ENCODE measurements at places on chromosomes 7 and 10. TPM values are rescaled to one million over a fixed set of nuclear protein-coding genes. Genes with fewer than 3 reads are reported as not detected.

DNA sequence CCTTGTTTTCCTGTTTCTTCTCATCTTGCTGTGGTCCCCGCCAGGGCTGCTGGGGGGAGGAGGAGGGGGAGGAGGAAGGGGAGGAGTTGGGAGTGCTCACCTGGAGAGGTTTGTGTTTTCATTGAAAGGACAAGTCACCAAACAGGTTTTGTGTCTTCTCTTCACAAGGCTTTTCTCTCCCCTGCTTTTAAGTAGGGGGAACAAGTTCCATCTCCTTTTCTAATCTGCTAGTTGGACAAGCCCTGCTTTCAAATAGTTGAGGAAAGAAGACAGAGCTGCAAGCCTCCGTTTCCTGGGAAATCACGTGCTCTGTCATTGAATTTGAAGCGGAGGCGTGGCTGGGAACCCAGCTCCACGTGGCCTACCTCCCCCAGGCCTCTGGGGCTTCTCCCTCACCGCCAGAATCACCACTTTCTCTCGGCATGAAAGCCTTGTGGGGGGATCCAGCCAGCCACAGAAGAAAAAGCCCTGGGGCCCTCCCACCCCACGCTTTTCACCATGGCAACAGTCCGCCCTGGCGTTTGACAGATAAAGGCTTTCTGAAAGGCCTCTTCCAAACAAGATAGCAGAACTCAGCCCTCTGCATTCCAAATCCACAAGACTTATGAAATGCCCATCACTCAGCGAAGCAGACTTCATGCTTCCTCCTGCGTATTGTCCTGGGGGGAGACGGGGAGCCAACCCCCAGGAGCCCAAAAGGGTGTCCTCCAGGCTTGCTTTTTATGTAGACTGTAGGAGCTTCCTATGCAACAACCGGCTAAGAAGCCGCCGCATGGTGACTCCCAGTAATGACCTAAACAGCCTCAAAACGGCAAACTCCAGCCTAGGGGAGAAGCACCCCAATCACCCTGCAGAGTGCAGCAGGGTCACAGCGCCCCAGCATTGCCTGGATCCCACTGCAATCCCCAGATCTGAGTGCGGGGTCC, 51.7 kb downstream of the PROSER2 start:
- peak; percentile 53 for DNase-seq

DNA sequence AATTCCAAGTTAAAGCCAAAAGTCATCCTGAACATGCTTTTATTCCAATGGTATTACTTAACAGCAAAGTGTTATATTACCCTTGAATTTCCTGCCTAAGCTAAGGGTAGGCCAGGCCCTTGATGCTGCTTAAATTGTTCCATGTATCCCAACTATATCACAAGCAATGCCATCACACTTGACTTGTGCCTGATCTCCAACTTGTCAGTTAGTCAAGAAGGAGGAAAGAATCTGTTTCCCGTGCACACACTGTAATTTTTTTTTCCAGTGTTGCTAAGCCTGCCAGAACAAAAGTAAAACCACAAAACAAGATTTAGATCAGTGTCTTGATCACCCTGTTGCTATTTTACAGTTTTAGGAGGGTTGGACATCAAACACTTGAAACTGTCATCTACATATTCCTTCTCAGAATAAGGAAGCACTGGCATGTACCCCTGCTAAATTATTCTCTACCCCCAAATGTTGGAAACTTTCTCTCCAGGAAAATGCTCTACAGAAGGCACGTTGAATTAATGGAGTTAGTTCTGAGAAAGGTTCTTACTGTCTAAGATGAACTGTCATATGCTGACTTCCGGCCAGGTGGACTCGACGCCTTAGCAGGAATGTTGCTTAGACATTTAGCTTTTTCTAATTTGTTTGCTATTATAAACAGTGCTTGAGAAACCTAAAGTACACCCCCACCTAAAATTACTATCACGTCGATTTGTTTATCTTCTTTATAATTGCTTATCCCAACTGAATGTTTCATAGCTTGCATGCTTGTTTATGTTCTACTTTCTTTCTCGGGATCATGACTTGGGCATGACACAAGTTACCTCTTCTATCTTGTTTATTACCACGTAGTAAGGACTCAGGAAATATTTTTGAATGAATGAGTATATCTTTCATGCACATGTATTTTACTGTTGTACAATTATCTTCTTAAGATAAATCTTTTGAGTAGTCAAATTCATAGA, 105.5 kb upstream of the ZNF438 start:
- DNase-seq: no peak

The INHBA gene
- 0.10 TPM for total RNA-seq

DNA sequence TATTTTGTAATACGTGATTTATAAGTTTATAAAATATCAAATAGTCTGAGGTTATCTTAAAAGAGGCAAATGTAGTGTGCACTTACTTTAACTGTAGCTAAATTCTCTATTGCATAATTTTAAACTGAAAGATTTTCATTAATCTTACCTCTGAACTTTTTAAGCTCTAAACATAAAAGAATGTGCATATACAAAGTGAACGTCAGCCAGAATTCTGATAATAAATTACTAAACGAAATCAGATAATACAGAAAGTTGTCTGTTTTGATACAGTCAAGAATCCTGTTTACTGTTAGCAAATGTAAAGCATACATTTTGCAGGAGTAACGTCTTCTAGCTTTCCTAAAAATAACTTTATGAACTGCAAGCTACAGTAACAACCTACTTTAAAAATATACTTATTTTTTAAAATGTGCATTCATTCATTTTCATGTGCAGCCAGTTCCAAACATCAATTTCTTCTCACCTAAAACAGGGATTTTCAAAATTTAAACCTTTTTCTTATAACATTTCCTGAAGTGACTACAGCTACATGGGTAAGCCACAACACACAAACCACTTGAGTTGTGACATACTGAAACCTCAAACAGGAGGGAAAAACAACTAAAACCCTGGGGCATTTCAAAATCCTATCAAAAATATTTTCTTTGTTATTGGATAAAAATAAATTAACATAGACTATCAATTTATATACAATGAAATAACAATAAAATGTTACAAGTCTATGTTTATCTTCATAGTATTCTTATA, 92.7 kb downstream of the RNLS start:
- DNase-seq: no peak

DNA sequence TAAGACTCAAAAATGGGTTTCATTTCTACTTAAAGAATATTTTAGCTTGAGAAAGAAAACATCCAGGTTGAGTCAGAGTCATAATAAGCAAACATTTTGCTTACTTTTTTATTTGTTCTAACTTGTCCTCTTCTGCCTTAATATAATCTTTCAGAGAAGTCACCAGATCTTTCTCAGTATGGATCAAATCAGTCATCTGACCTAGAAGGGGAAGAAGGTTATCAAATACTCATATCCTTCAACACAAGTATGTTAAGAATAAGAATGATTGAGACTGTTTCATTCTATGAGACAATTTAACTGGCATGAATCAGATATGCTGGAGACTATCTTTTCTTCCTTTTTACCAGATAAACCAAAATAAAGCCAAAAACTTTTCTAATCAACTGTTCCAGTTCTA, 23.0 kb downstream of the P4HA1 start:
- DNase-seq: no peak

The PIP gene
- not detected for total RNA-seq

The SLC16A12 gene
- not detected for total RNA-seq

DNA sequence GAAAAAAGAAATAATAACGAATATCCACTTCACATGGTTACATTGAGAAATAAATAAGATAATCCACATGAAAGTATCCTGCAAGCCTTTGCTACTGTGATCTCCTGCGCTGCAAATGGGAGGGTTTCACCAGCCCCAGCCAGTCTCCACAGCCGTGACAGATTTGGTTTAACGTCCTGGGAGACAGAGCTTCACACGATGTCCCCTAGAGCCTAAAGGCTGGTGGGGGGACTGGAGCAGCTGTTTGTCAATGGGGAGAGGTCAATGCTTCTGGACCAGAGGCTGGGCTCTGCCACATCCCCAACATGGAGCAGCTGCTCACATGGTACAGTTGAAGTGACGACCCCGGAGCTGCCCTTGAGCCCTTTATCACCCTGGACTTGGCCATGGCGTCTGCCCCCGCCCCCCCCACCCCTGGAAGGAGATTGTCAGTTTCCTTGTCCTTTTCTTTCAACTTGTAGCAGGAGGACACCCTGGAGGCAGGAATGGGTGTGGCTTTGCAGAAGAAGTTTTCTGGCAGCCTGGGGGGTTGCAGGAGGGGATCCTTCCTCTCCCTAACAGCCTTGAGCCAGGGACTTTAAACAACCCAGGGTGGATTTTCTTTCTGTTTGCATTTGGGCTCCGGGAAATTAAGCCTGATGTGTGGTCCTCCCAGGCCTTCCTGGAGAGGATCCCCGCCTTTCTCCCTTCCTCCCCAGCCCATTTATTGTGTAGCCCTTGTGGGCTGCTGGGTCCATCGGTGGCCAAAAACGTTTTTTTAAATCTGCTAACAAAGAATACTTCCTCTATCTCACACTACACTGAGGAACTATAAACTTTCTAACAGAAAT, 37.0 kb upstream of the MXI1 start:
- no peak for DNase-seq

DNA sequence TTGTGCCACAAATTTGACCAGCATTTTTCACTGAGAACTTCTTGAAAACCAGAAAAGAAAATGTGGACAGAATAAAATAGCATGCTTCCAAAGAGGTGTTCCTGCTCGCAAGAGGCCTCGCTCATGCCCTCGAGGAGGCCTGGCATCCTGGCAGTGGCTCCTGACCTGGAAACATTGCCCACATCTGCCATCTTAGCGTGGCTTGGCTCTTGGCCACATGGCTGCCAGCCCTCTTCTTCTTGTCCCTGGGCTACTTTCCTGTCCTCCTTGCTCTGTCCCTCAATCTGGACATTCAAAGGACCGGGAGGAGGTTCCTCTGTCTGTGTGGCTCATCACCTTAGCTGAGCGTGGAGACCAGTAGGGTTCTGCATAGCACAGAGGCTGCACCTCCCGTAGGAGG, 131.6 kb upstream of the TMEM72 start:
- DNase-seq: no peak

DNA sequence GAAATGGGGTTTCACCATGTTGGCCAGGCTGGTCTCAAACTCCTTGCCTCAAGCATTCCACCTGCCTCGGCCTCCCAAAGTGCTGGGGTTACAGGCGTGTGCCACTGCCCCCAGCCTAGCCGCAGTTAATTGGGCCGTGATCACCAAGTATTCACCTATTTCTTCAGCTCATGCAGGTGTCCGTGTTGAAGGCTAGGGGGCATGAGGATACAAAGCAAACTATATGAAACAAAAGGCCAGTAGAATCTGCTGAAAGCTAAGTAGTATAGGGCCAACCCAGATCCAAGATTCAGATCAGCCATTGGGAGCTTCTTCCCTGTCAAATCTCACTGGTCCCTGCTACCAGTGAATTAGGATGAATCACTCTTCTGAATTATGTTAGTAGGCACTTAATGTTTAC, 73.4 kb downstream of the LRRC4 start:
- DNase-seq: no peak

GRCh38 chr7:24936121-24936824, 43.7 kb downstream of the OSBPL3 start:
- DNase-seq: no peak

- DNase-seq: no peak
Observed at GRCh38 chr10:49112098-49112497, 3.2 kb downstream of the VSTM4 start.

The DYDC2 gene
- total RNA-seq: not detected

GRCh38 chr7:1999278-1999984, 233.3 kb downstream of the MAD1L1 start:
- no peak for DNase-seq

DNA sequence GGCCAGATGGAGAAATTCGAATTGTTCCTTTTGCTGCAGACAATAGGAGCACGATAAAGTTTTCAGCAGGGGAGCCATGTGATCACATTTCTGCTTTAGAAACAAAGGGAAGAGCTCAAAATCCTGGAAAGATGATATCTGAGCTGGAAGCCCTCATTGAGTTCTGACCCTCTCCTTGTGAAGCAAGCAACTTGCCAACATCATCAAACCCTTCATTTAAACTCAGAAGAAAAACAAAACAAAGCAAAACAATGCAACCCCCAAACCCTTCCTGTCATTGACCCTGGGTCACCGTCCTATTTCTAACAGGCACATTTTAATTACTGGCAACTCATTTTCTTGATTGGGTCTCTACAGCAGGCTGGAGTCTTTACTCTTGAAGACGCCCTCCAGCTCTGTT, 198.3 kb upstream of the ZNF32 start:
- no peak for DNase-seq

All from HCT116 (cell line).